ENCODE measurements at places on chromosomes 3 and 15.
A peak's percentile ranks its signal among the peaks of the same experiment; 100 is the strongest.

- DNase-seq, result no peak
Observed at GRCh38 chr3:156787926-156788663, 38.1 kb upstream of the LEKR1 start.

DNA sequence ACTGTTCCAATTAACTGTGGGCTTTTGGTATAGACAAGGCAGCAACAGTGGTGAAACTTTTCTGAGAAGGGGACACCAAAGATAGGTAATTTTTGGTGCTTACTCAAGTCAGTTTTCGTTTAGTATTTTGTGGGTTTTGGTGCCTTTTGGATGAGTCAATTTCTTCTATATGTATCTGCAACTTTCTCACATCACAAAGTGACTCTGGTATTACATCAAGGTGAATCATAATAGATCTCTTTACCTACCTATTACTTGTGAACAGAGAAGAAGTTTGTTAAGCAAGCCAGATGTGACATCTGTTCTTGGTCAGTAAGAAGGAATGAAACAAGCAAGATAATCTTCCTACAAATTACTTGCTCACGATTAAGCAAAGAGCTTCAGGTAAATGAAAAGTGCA, 732.4 kb upstream of the DPPA4 start:
- no peak for DNase-seq

DNA sequence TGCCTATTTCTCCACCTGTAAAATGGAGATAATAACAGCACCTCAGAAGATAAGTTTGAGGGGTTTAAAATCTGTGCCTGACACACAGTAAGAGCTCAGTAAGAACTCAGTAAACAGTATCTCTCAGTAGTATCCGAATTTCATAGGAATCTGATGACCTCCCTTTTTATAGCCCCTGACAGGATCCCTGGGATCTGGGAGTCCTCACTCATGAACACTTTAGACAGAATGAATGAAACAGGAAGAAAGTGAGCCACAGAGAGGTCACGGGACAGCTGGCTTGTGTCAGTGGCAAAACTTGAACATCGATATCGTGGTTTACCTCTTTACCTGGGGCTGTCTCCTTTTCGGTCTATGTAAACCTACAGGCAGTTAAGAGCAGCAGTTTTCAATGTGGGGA, 51.2 kb downstream of the LRTM1 start:
- DNase-seq, result no peak

GRCh38 chr15:70429056-70429722, 331.5 kb upstream of the TLE3 start:
- no peak for DNase-seq

- DNase-seq, result no peak
Observed at GRCh38 chr3:47813551-47814177, 10.7 kb downstream of the DHX30 start.

DNA sequence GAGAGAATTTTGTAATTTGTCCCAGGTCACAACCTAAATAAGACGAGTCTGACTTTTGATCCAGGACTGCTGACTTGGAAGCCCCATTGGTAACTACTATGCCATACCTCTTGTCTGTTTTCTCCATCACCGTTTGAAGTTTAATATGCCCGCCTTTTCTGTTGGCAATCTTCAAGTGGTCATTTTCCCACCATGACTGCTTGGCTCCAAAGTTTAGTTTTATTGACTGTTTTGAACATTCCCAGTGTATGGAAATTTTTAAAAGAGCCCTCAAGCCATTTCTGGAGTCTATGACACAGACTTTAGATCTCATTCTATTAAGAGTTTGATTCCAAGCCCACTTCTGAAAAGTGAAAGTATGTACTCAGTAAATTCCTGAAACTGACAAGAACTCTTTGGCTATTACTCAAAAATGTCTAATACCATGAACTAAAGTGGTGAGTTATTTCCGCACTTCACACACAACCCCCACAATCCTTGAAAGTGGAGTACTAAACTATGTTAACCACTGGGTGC, 136.7 kb upstream of the ADAMTS9 start:
- no peak for DNase-seq

- no peak for DNase-seq
Observed at GRCh38 chr3:37435572-37435971, 261.2 kb upstream of the LRRFIP2 start.

DNA sequence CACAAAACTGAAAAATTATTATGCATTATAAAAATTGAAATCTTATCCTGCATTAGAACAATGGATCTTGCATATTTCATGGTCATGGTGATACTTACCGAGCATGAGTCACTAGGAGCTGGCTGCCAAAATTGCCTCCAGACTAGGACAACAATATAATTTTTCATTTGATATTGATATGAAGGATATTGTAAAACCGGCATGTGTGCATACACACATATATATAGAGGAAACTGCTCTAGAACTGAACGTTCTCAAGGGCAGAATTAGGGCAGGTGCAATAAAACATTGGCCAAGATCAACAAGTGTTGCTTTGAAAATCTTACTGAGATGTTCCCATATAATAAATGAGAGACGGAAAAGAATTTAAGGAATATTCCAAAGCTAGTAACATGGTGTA, 319.4 kb upstream of the POU1F1 start:
- DNase-seq, result no peak

DNA sequence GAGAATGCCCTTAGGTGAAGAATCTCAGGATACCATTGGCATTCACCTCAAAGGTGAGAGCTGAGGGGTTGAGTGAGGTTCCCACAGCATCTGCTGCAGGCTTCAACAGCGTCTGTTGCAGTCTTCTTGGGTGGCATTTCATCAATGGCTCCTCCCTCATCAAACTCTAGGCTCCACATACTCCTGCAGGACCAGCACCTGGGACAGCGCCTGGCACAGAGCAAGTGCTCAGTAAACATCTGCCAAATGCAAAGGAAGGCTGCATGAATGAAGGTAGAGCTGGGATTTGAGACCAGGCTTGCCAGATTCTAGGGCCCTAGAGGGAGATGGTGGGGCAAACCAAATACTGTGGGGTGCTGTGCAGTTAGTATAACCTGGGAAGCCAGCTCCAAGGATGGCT, 9.6 kb downstream of the TRH start:
- no peak for DNase-seq

DNA sequence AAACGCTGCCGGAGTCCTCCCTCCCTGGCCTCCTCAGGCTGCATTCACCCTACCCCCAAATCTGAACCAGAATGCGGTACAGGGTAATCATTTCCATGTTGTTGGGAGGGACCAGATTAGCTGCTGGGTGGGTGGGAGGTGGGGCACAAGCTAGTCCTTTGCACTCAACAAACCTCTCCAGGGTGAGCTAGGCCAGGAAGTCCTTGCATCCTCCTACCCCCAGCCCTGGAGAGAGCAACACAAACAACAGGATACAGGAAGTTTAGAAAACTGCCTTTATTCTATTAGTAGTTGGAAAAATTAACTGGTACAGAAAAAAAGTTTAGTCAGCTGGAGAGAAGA, 702 bp upstream of the GPX1 start:
- no peak for DNase-seq

DNA sequence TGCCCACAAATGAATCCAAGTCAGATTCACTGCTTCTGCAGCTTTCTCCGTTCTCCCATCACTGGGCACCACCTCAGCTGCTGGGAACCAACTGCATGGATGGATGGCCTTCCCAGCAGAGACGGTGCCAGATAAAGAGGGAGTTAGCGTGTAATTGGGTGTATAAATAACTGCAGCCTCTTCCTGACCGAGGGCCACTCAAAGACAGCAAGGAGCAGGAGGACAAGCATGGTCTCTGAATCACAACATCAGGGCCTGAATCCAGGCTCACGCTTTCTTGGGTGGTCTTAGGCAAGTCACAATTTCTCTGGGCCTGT, 31.7 kb downstream of the TSPAN3 start:
- DNase-seq, result no peak

GRCh38 chr3:100335434-100335833, 877 bp downstream of the NIT2 start:
- no peak for DNase-seq

GRCh38 chr3:78906245-78906644, 861.6 kb downstream of the ROBO1 start:
- no peak for DNase-seq

GRCh38 chr3:53555068-53555588, 60.7 kb downstream of the CACNA1D start:
- peak; percentile 12 for DNase-seq

- DNase-seq, result no peak
Observed at GRCh38 chr3:43998370-43998835, 243.3 kb upstream of the TOPAZ1 start.

DNA sequence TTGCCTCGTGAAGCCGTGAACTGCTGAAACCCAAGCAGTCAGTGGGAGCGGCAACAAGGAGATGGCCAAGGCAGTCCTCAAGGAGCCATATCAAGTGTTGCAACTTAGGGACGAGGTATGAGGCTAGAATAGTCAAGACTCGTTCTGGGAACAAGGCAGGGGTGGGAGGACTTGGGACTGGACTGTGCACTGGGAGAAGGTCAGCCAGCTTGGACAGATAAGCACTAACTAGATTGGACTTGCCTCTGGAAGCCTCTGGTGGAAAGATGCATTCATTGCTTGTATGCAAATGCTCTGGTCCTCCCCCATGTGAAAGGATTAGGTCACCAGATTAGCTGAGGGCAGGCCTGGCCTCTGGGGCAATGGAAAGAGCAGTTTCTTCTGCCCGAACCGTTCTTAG, 123.3 kb upstream of the CTNNB1 start:
- no peak for DNase-seq

DNA sequence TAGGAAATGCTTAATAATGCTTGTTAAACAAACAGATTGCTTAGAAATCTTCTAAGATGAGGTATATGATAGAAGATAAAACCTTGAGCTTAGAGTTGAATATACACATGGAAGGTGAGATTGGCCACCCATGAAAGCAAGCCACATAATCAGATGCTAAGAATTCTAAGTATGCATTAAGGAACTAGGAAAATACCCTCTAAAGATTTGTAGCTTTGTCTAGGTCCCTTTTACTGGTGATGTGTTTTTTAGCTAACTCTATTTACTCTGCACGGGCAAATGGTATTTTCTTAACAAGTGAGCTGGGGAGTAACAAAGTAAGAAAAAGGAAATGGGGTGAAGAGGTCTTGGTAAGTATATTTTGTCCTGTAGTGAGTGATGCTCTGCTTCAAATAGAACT, 310.3 kb downstream of the OXSM start:
- DNase-seq, result no peak

DNA sequence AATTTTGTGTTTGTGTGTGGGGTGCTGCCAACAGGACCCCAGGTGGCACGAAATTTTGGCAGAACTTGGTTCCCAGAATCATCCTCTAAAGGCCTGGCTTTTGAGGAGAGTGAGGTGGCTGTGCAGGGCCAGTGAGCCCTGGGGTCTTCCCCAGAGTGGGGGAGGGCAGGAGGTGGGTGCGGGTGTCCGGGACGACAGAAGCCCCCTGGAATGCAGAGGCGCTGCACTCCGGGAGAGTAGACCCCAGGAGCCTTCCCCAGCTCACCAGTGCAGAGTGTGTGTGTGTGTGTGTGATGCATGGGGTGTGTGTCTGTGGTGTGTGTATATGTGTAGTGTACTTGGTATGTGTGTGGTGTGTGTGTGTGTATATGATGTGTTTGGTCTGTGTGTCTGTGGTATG, 44.4 kb upstream of the SEC13 start:
- no peak for DNase-seq
